ENCODE measurements at places on chromosomes 7 and 10. TPM values are rescaled to one million over a fixed set of nuclear protein-coding genes. Genes with fewer than 3 reads are reported as not detected.

ZNF425 gene
- 4.0 TPM for total RNA-seq

TCAF2 gene
- total RNA-seq = 31.6 TPM

MRLN gene
- not detected for total RNA-seq

GRCh38 chr7:921071-921461 lies 33.4 kb downstream of the ADAP1 start:
- no peaks in the 10 kb centered on the region for H3K36me3 ChIP-seq
- H3K27me3 ChIP-seq = no peaks in the 10 kb centered on the region
- DNase-seq = no peak
- H3K27ac ChIP-seq = no peak overlapping the region
- peaks cover 34% of the 10 kb centered on the region for H3K4me1 ChIP-seq

DNA sequence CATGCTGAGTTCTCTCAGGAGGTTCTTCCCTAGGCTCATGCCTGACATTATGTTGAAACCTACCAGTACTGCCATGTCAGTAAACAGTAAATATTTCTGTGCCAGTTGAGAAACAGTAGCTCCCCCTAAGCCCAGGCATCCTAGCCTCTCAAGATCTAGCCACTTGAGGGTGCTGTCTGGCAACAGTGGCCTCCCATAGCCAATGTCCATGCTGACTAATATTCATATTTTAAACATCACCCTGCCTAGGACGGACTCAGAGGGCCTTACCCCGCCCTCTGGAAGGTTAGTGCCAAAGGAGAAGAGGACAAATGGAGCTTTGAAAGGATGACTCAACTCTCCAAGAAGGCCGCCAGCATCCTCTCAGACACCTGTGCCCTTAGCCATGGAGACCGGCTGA lies 7.7 kb downstream of the ACSM6 start:
- no peaks in the 10 kb centered on the region for H3K36me3 ChIP-seq
- no peak for DNase-seq
- H3K27me3 ChIP-seq = no peaks in the 10 kb centered on the region
- H3K4me1 ChIP-seq = no peaks in the 10 kb centered on the region
- no peak overlapping the region for H3K4me3 ChIP-seq
- H3K27ac ChIP-seq = no peak overlapping the region

GRCh38 chr7:44671069-44671468 lies 64.6 kb downstream of the OGDH start:
- H3K4me1 ChIP-seq = no peaks in the 10 kb centered on the region
- H3K4me3 ChIP-seq = no peak overlapping the region
- H3K27me3 ChIP-seq = no peaks in the 10 kb centered on the region
- no peak overlapping the region for H3K27ac ChIP-seq

- H3K4me1 ChIP-seq = no peaks in the 10 kb centered on the region
- no peak overlapping the region for H3K27ac ChIP-seq
- no peaks in the 10 kb centered on the region for H3K27me3 ChIP-seq
Measured at GRCh38 chr7:17558558-17559332, 260.3 kb downstream of the AHR start.

DNA sequence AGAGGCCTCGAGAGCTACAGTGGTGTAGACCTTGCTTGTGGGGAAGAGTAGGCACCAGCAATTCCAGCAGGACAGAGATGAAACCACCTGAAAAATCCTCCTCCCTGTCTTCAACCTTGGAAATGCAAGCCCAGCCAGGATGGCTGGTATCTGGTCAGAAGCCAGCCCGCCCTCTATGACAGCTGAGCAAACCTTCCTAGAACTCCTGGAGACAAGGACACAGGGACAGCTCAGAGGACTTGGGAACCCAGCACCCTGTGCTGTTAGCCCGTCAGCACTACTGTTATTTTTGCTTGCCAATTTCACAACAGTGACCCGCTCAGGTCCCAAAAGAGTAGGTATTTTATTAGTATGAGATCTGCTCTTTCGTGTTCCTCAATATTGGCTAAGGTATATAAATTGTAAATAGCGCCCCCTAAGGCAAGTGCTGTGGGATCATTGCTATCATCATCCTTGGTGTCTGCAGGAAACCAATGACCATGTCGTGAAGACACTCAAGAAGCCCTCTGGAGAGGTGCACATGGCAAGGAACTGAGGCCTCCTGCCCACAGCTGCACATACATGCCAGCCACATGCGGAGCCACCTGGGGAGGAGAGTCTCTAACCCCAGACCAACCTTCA lies 156.5 kb upstream of the CHST15 start:
- no peaks in the 10 kb centered on the region for H3K27me3 ChIP-seq
- no peaks in the 10 kb centered on the region for H3K4me1 ChIP-seq
- H3K27ac ChIP-seq = no peak overlapping the region
- no peak for DNase-seq

AGR2 gene
- total RNA-seq = not detected

DNA sequence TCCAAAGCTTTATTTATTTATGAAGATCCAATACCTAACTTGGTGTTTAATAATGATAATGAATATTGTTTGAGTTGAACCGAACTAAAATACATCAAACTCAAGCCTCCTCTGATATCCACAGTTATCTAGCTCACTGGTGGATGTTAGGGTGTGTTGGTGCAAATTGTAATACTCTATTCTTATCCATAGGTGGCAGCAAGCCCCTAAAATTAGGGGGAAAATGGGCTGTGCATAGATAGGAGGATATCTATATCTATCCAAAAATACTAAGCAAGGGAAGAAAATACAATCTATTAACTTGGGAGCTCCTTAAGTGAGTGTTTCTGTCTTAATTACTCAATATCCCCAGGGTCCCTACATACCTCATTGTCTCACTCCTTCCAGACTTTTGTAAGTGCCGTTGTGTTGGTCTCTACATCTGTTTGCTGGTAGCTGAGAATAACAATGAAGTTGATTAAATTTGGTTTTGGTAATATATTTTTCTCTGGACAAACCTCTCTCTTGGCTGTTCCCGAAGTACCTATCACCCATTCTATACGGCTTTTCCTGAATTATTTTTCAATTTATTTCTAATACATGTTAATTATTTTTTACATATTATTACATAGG lies 55.0 kb upstream of the VWDE start:
- DNase-seq = peak; percentile 38
- H3K4me1 ChIP-seq = no peaks in the 10 kb centered on the region
- no peak overlapping the region for H3K27ac ChIP-seq
- no peak overlapping the region for H3K4me3 ChIP-seq
- H3K36me3 ChIP-seq = no peaks in the 10 kb centered on the region

DNA sequence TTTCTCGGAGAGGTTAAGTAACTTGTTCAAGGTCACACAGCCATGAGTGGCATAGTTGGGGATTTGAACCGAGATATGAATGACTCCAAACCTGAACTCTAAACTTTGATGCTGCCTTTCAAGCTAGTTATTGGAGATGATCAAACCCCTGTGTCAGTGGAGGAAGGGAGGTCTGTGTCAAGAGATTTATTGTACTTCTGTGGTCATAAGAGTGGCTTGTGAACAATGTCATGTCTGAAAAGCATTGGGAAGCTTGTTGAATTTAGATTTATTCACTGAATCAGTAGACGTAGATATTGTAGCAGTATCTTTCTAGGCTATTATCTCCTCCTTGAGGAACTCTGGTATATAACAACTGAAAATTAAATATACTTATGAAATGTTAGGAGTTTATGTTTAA lies 27.3 kb downstream of the SNX10 start:
- no peaks in the 10 kb centered on the region for H3K4me1 ChIP-seq
- no peak overlapping the region for H3K27ac ChIP-seq
- no peak for DNase-seq
- no peaks in the 10 kb centered on the region for H3K36me3 ChIP-seq

GRCh38 chr10:123236126-123236525 lies 81.9 kb downstream of the BUB3 start:
- no peaks in the 10 kb centered on the region for H3K36me3 ChIP-seq
- H3K4me1 ChIP-seq = peaks cover 11% of the 10 kb centered on the region
- H3K27me3 ChIP-seq = no peaks in the 10 kb centered on the region
- H3K27ac ChIP-seq = no peak overlapping the region
- no peak for DNase-seq
- no peak overlapping the region for H3K4me3 ChIP-seq

All from CD4-positive, alpha-beta memory T cell (primary cell).